ENCODE measurements at places on chromosomes 4 and X.

GRCh38 chrX:31423609-31424189 is 351.9 kb upstream of the FTHL17 start:
- no peak for DNase-seq

GRCh38 chrX:64202808-64203325 is 2.6 kb downstream of the AMER1 start:
- DNase-seq, result no peak

- DNase-seq, result no peak
Observed at GRCh38 chr4:128468123-128468989, 180.7 kb upstream of the PGRMC2 start.

DNA sequence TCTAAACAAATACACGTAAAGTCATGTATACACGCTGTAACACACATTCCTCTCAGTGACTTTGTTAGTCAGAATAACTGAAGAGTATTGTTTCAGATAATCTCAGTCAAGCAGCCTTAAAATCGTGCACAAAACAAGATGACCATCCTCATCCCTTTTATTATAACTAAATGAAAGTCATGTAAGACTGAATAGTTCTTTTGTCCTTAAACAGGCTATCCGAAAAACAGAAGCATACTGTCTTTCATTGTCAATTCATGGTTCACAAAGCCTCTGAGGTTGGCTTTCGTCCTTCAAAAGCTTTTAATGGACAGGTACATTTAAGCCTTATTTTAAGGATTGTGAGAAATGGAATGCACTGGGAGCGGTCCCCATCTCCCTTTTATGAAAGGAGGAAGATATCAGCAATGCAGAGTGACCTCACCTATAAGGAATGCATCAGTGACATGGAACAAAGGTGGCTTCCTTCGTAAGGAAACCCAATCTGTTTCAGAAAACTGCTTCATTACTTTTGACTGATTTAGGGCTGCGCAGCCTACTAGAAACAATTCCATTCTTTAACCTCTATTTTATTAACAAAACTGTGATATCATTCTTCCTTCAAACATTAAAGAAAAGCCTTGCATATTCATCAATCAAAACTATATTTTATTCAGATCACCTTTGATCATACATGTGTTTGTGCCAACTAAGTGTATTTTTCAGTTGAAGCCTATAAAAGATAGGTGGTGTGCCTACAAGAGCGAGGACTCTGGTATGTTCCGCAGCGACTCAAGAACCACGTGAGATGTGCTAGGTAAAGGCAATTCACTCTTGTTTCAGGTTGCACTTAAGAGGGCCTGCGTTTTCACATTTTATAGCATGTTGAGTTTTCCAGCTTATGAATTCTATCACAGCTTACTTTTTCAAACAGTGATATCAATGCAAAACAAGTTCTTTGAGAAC is 19.2 kb downstream of the SH3RF1 start:
- no peak for DNase-seq

GRCh38 chrX:21932292-21933002 is 8.1 kb upstream of the SMS start:
- DNase-seq, result no peak

- DNase-seq, result no peak
Observed at GRCh38 chrX:106246511-106246910, 78.4 kb downstream of the PWWP3B start.

DNA sequence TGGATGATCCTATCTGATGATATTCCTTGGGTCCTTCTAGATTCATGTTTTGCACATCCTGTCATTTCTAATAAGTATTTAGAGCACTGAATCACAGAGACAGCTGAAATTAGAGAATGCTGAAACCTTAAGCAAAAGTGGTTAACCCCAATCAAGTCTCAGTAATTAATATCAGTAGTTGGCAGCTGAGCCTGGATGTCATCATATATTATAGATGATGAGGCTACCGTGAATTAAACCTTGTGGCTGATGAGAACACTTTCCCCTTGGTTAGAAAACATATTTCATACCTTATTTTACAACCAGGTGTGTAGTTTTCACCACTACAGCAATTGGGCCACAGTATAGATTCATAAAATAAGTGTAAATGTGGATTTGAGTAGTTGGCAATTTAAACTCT is 499.0 kb downstream of the PDGFC start:
- DNase-seq, result no peak

DNA sequence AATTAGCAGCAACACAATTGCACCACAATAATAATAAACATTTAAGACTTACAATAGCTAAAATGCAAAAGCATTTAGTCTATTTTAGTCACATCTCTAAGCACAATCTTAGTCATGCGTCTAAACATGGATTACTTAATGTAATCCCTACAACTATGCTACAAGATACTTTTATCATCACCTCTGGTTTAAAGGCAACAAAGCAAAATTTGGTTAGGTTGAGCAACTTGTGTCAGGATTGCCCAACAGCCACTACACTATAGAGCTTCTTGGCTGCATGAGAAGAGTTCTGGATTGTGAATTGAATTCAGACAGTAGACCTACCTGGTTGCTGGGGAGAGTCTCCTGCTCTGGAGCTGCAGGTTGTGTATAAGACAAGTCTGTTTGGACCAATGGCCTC is 146.5 kb upstream of the PUDP start:
- DNase-seq, result no peak

DNA sequence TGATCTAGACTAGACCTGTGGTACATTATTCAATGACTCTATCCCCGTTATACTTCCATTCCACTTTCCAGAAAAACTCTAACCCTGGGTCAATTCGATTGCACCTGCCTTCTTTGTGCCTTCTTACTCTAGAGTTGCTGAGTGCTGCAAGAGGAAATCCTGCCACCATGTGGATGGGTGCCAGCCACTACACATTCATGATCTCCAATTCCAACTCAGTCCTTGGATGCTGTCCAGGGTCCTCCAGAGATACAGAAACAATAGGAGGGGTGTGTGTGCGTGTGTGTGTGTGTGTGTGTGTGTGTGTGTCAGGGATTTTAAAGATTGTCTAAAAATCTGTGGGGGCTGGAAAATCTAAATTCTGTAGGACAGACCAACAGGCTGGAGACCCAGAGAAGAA is 42.9 kb upstream of the INTS6L start:
- no peak for DNase-seq

DNA sequence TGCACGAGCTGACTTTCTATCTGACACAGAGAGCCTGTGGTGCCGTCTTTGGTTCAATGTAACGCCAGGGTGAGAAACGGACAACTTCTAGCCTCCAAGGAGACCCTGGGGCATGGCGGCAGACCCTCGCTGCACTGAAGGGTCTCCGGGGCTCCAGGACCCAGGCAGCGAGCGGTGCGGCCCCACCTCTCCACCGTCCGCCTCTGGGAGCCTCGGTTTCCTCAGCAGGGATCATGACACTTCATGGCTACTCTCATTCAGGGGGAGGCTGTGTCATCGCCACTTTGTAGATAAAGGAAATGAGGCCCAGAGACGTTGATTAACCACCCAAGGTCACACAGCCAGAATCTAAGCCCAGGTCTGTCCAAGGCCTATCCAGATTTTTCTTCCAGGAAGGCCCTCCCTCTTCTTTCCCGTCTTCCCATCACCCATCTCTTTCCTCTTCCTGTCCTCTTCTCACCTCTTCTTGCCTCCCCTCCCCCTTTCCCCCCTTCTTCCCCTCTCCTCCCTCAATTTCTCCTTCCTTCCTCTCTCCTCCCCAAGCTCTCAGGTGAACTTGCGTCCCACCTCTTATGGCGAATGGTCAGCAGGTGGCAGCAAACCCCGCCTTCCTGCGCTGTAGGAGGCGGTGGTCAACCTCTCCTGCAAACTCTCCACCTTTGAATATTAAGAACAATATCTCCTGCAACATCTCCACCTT is 69.3 kb upstream of the HMX1 start:
- no peak for DNase-seq

GRCh38 chrX:54530357-54530900 is 410 bp downstream of the GNL3L start:
- DNase-seq, result no peak

DNA sequence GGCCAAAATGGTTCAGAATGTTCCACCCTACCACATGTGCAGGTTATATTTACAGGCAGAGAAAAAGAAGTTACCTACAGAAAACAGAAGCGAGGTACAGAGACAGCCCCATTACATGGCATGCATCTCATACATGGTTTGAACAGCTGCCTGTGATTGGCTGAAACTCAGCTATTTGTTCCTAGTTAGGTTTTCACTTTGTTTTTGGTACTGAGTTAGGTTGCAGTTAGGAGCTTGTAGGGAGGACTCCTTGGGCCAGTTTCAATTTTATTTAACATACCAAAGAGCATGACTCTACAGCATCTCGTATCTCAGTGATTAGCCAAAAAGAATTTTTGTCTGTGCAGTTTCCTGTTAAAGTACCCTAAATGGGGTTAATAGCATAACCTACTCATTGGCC is 392.0 kb downstream of the MAPK10 start:
- no peak for DNase-seq

- no peak for DNase-seq
Observed at GRCh38 chr4:6498511-6499237, 26.3 kb upstream of the PPP2R2C start.

DNA sequence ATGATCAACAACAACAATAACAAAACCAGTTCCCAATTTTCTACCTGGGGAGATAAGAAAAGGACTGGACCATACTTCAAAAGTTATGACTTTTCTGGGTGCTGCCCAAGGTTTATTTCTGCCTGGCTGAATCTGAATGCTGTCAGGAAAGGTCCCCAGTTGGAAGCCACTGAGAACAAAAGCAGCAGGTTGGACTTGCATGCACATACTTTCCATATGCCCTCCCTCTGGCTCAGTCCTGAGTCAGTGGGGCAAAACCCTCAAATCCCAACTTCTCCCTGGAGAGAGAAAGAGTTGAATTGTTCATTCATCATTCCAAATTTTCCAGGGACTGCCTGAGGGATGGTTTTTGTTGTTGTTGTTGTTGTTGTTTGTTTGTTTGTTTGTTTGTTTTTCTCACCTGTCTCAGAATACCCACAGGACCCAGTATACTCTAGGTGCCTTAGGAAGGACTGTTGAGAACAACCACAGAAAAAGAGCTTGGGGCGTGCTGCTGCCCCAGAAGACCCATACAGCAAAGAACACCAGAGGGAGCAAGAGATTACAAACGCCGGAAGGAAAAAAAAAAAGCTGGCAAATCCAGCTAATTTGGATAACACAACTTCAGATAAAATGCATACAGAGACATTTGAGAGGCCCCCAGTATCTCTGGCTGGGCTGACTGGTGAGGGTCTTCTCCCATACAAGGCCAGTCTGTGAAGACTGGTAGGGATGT is 138.9 kb upstream of the INPP4B start:
- no peak for DNase-seq

GRCh38 chr4:141705048-141705746 is 68.8 kb downstream of the IL15 start:
- no peak for DNase-seq

GRCh38 chr4:74087481-74087880 is 11.5 kb downstream of the CXCL2 start:
- DNase-seq, result no peak

GRCh38 chr4:3429651-3430050 is 12.1 kb upstream of the HGFAC start:
- DNase-seq, result no peak

GRCh38 chr4:72390409-72390808 is 178.6 kb downstream of the ADAMTS3 start:
- DNase-seq, result no peak

GRCh38 chrX:1034717-1035116 is 177.7 kb downstream of the CRLF2 start:
- no peak for DNase-seq

DNA sequence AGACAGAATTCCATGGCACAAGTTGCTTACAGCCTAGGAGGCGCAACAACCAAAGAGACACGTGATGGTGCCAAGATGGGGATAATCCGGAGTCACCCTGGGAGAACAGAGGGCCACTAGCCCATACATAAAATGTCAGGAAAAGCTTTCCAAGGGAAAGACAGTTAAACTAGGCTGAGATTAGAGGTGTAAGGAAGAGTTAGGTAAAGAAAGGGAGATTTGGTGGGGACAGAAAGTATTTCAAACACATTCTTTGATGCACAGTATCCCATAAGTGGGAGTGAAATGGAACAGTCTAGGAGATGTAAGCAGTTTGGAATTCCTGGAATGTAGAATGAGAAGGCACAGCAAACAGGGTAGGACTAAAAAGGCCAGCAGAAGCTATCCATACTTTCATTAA is 860.9 kb upstream of the LCORL start:
- DNase-seq, result no peak

DNA sequence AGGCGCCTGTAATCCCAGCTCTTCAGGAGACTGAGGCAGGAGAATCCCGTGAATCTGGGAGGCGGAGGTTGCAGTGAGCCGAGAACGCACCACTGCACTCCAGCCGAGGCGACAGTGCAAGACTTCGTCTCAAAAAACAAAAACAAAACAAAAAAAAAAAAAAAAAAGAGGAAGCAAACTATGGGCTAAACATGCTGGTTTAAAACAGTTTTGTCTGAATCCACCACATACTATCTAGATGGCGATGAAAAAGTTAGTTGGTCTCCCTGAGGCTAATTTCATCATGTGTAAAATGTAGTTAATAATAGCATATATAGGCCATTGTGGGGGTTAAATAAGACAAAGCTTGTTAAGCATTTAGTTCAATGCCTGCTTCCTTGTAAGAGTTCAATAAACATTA is 451.1 kb downstream of the RPA4 start:
- no peak for DNase-seq

DNA sequence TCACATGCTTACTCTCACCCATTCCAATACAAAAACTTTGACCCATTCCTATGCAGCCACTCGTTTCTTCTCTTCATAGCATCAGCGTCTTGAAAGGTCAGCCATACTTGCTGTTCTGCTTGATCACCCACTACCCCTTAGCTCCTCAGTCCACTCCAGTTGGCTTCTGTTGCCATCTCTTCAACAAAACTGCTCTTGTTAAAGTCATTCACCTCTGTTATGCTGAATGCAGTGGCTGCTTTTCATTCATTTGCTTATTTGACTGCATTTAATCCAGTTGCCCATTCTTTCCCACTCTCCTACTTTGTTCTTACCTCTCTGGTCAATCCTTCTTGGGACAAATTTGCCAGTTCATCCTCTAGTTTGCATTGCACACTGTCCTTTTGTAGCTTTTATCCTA is 24.9 kb downstream of the CEP135 start:
- DNase-seq, result no peak

- no peak for DNase-seq
Observed at GRCh38 chrX:72253686-72254085, 14.9 kb upstream of the ERCC6L start.

DNA sequence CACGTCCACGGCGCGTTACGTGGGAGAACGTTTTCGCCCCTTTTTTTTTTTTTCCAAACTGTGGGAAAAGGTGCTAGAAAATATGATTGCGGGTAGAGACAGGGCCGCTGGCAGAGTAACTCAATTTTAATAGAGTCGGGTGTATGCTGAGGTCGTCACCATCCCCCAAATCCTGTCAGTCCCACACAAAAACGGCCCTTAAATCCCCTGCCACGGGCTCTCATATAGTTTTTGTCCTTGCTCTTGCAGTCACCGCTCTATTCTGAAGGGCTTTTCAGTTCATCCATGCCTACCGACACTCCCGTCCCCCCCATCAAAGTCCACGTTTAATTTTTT is 796 bp upstream of the MED14 start:
- no peak for DNase-seq

- DNase-seq, result no peak
Observed at GRCh38 chr4:187321711-187322110, 598.1 kb upstream of the FAT1 start.

Measured in GF-D8 (cell line).